ENCODE measurements at places on chromosomes 1 and 21.

DNA sequence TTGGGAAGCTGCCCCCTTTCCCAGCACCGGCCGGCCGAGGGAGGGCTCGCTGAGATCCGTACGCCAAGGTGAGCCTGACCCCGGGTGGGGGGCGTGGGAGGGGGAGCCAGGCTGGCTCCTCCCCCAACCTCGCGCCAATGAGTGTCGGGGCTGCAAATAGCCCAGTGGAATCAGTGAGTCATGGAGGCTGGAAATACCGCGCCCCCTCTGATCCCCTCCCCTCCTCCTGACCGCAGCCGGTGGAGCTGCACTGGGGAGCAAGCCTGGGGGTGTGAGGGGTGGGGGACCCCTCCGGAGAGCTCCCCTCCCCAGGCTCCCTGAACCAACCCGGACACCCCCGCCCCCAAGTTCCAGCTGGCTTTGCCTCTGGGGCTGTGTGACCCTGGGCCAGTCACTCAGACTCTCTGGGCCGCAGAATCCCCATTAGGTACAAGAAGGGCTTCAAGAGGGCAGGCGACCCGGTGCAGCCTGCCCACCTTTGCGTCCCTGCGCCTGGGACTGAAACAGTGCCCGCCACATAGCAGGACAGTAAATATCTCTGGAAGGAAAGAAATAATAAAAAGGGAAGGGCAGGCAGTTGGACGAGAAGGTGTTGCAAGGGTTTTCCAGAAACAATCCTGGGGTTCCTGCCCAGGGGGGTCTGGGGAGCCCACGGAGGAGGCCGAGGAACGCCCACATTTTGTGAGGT lies 4.5 kb downstream of the HSPB7 start:
- peak; percentile 46 for DNase-seq

GRCh38 chr21:36471254-36471723 lies 8.6 kb downstream of the CLDN14 start:
- no peak for DNase-seq

- no peak for DNase-seq
These were observed 31.3 kb downstream of the CACNA1E start for GRCh38 chr1:181514298-181515290.

- no peak for DNase-seq
These were observed 2.0 kb downstream of the CAMK2N1 start for GRCh38 chr1:20483833-20484518.

DNA sequence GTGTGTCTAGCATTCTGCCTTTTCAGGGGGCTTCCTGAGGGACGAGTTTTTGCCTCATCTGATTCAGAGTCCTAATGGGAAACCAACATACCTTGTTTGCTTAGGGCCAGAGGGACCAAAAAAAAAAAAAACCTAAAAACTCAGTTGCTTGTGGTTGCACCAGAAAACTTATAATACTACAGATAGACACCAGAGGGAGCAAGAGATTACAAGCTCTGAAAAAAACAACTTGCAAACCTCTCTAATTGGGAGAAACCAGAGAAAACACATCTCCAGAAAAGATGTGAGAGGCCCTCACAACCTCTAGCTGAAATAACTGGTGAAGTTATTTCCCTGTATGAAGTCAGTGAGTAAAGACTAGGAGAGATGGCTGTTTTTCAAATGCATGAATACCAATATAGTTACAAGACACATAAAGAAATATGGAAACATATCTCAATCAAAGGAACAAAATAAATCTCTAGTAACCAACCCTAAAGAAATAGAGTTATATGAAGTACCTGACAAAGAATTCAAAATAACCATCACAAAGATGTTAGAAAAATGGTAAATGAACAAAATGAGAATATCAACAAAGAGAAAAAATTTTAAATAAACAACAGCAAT lies 233.7 kb upstream of the NFIA start:
- DNase-seq, result no peak

GRCh38 chr1:180898441-180899219 lies 14.1 kb upstream of the KIAA1614 start:
- DNase-seq, result no peak

DNA sequence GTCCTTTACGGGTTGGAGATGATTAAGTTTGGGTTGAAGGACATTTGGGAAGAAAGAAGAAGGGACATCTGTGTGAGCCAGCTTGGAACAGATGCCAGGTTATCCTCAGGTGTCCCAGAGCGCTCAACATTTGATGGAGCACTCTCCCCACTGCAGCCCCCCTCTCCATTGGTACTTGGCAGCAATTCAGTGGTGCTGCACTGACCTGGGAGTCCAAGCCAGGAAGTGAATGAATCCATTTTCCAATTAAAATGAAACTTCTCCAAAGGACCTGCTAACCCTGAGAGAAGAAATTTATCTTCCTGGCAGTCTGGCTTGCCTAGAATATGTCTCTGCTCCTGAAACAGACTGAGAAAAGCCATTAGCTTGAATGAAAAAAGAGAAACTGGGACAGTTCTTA lies 67.1 kb downstream of the FGGY start:
- DNase-seq, result no peak

- no peak for DNase-seq
These were observed 29.4 kb upstream of the RBM15 start for GRCh38 chr1:110309767-110310166.

GRCh38 chr1:219159946-219160645 lies 13.6 kb upstream of the LYPLAL1 start:
- no peak for DNase-seq

- no peak for DNase-seq
These were observed 430.9 kb upstream of the ADGRL2 start for GRCh38 chr1:81369833-81370232.
